Fibroblast of the aortic adventitia (primary cell): ENCODE measurements at places on chromosomes 2 and 18.

GRCh38 chr2:81767187-81767912, 1462.8 kb upstream of the LRRTM1 start:
- DNase-seq: peak; percentile 33

- no peak for DNase-seq
Measured at GRCh38 chr18:30486856-30487255, 555.7 kb downstream of the DSC3 start.

DNA sequence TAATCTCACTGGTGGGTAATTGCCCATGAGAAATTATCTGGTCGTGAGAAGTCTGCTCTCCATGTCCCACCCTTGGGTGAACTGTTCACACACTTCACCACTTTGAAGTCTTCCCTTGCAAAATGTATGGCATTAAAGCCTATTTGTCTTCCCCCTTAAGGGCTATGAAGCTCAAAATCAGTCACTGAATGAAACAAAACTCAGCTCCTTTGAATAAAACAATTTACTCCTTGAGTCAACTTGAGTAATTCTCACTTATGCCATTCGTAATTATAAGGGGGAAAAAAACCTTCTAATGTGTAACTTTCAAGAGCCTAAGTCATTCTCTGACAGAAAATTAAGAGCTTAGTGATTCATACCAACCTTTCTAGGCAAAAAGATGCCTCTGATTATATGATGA, 48.8 kb upstream of the REL start:
- DNase-seq: no peak

DNA sequence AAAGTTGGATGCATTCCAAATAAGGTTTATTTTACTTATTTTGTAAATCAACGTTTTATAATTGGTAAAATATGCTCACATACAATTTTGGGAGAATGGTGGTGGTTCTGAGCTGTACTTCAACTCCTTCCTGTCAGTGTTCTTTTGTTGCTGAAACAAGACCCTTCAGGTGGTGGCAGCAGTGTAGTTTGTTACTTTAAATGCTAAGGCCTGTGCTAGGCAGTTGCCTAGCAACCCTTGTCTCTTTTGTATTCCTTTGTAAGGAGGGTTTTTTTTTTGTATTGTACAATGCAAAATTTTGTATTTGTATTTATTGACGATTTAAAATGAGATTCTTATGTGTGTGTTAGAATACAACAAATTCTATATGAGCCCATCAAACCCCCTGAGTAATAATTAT, 166.0 kb upstream of the FAM98A start:
- DNase-seq: no peak

DNA sequence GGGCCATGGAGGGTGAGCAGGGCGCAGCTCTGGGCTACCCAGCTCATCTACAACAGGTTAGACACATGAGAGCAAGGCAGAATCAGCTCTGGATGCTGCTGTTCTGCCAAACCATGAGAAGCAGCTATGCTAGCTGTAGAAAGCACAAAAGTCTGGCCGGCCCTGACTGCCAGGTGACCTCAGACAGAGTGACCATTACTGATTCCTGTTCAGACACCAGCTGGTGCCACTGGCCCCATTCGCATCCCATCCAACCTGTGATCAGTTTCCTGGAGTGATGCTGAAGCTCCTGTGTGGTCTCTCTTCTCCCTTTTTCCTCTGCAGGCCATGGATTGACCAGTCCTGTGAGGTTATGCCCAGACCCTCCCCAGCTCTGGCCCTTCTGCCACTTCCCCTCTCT, 14.3 kb downstream of the RBMS1 start:
- DNase-seq: no peak

DNA sequence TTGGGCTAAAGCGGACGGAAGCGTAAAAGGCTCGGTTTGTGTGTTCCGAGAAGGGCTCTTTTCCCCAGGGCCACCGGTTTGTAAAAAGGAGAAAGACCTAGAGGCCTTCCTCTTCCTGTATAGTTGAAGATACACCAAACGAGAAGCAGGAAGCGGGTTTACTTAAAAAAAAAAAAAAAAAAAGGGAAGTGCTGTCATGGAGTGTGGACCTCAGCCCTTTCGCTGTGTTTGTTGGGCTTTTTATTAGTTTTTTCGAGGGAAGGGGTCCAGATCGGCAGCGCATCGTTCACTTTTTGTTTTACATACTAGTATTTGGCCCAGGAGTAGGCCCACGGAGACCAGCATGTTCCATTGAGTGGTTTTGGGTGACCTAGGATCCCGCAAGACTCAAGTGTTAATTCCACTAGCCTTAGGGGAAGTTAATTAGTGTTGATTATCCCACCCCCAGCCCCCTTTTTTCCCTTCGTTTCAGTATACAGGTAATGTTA, 676 bp downstream of the ACTR2 start:
- peak; percentile 60 for DNase-seq

- no peak for DNase-seq
Measured at GRCh38 chr2:81445176-81445575, 1140.6 kb upstream of the LRRTM1 start.

DNA sequence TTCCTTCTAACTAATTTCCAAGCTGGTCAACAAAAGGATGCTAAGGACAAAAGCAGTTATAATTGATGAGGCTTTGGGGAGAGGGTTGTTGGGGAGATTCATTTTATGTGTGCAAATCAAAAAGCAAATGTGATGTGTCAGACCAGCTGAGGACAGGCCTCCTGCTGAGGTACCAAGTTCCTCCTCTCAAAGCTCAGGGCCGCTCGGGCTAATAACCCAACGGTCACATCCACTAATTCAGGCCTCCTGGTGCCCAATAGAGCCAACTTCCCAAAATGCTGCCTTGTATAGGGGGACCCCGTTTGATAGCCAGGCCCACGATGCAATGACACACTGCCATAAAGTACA, 88.6 kb upstream of the RTN4 start:
- no peak for DNase-seq

- DNase-seq: no peak
Measured at GRCh38 chr18:48842259-48843061, 108.3 kb downstream of the SMAD7 start.

- no peak for DNase-seq
Measured at GRCh38 chr2:63301481-63301880, 250.9 kb downstream of the OTX1 start.

DNA sequence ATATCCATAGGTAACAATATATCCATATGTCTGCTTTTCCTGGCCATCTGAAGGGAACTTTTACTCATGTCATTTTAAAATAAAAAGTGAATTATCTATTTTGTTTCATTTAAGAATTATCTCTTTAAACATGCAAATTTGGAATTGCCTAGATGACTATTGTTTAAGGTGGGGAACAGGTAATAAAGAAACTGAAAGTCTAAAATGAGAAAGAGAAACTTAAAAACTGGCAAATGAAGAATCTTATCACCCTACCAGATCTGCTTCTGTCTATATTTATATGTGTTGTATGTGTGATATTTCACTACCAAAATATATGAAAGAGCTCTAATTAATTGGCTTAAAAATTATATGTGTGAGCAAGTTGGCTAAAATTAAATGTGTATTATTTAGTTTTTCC, 243.2 kb upstream of the KCNH7 start:
- DNase-seq: no peak

GRCh38 chr2:142165790-142166189, 35.0 kb upstream of the LRP1B start:
- DNase-seq: peak; percentile 1

DNA sequence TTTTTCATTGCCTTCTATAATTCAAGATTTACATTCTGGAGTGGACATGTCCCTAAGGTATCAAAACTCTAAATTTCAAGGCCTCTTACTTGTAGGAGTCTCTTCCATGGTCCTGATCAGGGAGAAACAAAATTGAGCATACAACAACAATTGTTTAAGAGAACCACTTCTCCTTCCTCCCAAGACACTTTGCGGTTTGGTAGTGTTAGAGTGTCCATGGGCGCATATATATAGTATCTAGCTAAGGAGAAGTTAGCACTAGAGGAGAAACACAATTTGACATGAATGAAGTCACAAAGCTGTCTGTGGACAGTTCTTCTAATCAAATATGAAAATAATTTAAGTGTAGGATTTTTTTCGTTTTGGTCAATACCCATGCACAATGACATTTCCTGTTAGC, 349.1 kb upstream of the MAP2 start:
- DNase-seq: no peak

DNA sequence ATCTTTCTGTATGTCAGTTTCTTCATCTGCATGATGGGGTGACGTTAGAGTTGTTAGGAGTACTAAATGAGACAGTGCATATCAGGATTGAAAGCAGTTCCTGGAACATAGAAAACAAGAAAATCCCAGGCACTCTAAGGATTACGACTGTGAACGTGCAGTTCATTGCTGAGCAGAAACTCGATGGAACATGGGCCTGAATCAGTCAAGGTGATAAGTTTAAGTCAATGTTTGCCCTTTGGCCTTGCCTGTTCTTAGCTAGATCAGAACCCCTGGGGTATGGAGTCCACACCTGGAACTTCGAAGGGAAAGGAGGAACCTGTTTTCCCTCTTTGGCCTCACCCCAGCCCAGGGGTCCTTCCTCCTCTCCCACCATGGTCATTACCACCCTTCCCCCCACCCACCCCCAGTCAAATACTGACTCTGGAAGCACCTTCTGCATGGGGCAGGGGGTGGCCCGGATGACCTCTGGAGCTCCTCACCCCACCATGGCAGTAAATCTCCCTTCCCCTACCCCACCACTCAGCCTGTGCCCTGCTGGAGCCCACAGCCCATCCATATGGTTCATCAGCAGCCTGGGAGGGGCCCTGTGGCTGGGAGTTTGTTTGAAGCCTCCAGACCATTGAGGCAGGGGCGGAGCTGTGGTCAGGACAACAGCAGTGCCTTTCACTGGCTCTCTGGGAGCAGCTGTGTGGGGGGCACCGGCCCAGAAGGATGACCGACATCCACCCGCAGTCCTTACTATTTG, 164.1 kb downstream of the SMAD7 start:
- no peak for DNase-seq

DNA sequence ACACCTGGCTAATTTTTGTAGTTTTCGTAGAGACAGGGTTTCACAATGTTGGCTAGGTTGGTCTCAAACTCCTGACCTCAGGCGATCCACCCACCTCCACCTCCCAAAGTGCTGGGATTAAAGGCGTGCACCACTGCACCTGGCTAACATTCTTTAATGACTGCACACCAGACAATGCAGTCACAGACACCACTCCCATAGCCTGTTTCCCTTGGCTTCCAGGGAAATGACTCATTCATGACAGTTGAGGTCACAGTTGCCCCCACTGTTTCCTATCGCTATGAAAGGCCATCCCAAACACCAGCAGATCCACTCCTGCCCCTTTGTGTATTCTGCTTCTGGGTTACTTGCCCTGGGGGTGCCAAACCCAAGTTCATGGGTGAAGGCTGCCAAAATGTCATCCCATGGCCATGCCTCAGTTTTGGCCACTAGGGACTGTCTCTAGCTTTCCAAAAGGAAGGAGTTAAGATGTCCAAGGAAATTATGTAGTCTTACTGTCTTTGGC, 8.7 kb downstream of the CHMP1B start:
- peak; percentile 75 for DNase-seq

- DNase-seq: no peak
Measured at GRCh38 chr2:218826791-218827190, 4.8 kb downstream of the PRKAG3 start.

DNA sequence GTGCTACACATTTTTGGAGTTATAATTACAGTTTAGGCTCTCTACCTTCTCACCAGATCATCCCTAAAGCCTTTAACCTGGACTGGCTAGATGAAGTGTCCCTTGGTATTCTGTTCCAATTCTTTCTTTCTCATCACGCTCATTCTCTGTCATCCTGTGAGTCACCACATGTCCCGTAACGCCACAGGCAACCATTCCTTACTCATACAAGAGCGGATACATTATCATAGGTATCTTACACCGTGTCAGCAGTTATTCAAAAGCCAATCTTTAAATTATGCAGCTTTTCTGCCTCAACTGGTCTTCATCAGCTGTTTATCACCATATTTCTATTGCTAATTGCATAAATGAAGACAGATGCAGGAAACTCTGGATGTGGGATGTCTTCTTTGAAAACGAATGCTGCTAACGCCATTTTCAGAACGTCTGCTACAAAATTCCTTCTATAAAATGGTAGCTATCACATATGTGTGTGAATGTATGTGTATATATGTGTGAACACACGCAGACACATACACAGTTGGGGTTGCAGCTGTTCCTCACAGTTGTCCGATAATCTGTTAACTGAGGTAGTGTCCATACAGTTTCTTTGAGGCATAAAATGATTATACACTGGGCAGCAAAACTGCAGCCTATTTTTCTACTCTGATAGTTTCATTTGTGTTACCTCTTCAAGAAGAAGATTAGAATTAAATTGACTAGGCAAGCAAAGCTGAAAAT, 47.9 kb downstream of the EML6 start:
- no peak for DNase-seq

DNA sequence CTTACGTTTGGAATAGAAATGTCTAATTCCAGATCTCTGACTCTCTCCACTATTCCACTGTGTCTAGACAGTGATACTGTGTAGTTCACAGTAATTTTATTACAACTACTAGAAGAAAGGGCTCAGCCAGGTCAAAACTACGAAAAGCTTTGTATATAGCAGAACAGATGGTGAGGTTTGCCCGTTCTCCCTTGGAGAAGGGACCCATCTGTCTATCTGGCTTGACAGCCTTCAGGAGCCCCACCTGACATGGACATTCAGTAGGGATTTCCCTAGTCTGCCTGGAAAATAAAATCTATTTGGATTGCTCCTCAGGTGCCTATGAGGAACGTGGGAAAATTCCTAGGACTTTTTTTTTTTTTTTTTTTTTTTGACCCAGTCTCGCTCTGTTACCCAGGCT, 435.4 kb downstream of the NRXN1 start:
- no peak for DNase-seq

- DNase-seq: no peak
Measured at GRCh38 chr2:181662287-181662686, 5.4 kb upstream of the CERKL start.

DNA sequence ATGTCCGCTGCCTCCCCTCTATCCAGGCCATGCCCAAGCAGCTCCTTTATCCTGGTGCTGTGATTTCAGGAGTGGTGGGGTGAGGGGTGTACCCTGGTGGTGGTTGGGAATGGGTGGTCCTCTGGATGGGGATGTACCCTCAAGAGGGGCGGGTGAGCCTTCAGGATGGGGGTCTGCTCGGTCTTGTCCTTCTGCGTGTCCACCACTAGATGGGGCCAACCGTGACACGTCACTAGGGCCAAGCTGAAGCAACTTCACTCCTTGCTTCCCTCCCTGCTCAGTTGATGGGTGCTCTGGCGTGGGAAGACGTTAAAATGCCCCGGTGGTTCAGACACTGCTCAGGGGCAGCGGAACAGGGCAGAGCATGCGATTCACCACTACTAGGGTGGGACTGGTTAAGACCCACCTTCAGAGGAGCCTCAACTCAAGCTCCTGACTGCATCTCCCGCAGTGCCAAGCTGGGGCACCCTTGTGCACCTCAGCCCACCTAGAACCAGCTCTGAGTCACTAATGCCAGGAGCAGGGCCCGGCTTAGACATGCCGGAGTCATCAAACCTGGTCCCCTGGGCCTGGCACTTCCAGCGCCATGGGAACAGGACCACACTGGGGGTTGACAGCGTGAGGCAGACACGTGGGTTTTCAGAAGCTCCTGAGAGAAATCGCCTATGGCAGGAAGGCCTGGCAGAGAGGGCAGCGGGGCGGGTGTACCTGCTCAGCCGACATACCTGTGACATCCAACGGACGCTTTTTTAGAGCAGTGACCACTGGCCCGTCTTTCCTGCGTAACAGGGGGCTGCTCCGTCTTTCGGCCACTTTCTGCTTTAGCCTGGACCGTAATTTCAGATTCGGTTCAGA, 256.7 kb downstream of the HDAC4 start:
- DNase-seq: peak; percentile 60
